ENCODE measurements at places on chromosomes 16 and 17.

GRCh38 chr17:41868568-41868967 lies 3.3 kb upstream of the KLHL11 start:
- no peak for DNase-seq

DNA sequence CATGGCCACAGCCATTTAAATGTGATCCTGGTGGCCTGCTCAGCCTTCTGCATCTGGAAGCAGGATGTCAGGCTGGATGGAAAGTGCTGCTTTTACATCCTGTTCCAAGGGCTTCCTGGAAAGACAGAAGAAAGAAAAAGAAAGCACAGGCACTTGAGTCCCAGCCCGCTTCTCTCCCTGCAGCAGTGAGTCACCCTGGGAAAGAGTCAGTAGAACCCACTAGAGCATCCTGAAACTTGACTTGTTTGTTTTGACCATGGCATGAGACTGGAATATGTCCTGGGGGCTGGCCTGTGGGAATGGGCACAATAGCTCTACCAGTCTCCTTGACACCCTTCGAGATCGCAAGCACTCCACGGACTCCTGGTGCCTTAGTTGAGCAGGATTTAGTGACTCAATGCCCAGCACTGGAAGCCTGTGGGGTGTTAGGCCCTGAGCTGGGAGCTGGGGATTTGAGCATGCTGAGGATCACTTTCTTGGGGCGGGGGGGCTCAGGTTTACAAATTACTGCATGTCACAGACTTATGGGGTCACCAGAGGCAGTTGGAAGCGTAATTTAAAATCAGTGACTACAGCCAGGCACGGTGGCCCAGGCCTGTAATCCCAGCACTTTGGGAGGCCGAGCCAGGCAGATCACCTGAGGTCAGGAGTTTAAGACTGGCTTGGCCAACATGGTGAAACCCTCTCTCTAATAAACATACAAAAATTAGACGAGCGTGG lies 22.1 kb upstream of the GNA13 start:
- no peak for DNase-seq

DNA sequence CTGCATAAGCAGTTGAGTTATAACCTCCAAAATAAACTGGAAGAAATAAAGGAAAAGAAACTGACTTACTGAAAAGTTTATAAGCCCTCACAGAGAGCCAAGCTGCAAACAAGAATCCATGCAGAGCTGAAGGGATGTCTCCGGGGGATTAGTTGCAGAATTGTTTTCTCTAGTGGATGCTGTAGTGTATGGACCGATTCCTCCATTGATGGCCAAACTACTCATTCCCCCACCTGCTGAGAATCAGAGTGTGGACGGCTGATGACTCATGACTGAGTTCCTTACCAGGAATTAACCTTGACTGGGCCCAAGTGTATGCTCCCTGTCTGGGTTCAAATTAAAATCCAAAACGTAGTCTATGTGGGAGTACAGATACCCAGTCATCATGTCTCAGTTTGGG lies 93.9 kb upstream of the CDH8 start:
- DNase-seq, result no peak

GRCh38 chr17:74362810-74363498 lies 1.3 kb upstream of the BTBD17 start:
- no peak for DNase-seq

- DNase-seq, result no peak
These were observed 72.0 kb upstream of the LGALS9 start for GRCh38 chr17:27558842-27559505.

- DNase-seq, result no peak
These were observed 1.1 kb downstream of the SYT17 start for GRCh38 chr16:19169082-19169639.

DNA sequence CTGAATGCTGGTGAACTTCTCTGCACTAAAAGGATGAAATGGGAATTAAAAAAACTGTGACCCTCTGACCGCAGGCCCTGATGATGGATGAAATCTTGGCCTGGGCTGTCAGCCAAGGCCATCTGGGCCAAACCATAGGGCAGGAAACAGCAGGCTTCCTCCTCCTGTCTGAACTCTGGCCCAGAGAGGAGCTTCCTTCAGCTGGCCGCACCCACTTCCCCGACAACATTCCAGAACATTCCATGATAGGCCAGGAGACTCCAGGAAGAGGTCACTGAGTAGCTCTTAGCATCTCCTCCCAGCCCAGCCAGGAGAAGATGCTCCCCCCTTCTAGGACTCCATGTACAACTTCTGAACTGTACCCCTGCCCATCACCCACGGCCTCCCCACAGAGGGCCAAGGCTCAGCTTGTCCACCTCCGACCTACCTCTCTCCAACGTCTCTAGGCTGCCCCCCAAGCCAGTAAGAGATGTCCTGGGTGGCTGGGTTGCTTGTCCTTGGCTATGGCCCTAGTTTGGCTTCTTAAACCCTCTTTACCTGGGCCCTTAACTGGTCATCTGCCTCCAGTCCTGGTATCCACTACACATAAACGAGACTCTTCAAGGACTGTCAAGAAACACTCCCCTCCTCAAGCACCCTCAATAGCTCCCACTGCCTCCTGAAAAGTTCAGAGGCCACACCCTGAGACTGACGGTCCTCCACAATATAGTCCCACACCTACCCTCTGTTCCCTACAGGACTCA lies 1.7 kb downstream of the RPH3AL start:
- DNase-seq, result no peak

GRCh38 chr16:86768999-86769398 lies 190.7 kb downstream of the FOXL1 start:
- DNase-seq, result no peak

GRCh38 chr16:65201511-65201910 lies 79.6 kb upstream of the CDH11 start:
- no peak for DNase-seq

- DNase-seq, result no peak
These were observed 23.6 kb upstream of the ABR start for GRCh38 chr17:1203111-1203966.

DNA sequence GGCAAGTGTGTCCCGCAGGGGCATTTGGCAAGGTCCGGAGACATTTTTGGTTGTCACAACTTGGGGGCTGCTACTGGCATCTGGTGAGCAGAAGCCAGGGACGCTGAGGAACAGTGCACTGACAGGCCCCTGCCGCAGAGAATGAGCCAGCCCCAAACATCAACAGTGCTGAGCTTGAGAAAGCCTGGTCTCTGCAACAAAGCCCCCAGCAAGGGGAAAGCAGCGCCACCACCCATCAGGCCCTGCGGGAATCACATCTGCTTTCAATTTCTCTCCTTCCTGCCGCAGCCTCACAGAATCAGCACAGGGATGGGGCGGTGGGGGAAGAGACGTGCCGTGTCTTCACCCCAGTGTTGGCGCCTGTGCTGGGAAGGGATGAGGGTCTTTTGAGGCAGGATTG lies 14.8 kb upstream of the PRPSAP1 start:
- no peak for DNase-seq

- DNase-seq, result no peak
These were observed 1180.6 kb upstream of the CDH8 start for GRCh38 chr16:63216696-63217423.

- no peak for DNase-seq
These were observed 3.5 kb upstream of the NLRC3 start for GRCh38 chr16:3580686-3581085.

GRCh38 chr17:14334276-14334840 lies 33.5 kb downstream of the HS3ST3B1 start:
- no peak for DNase-seq

DNA sequence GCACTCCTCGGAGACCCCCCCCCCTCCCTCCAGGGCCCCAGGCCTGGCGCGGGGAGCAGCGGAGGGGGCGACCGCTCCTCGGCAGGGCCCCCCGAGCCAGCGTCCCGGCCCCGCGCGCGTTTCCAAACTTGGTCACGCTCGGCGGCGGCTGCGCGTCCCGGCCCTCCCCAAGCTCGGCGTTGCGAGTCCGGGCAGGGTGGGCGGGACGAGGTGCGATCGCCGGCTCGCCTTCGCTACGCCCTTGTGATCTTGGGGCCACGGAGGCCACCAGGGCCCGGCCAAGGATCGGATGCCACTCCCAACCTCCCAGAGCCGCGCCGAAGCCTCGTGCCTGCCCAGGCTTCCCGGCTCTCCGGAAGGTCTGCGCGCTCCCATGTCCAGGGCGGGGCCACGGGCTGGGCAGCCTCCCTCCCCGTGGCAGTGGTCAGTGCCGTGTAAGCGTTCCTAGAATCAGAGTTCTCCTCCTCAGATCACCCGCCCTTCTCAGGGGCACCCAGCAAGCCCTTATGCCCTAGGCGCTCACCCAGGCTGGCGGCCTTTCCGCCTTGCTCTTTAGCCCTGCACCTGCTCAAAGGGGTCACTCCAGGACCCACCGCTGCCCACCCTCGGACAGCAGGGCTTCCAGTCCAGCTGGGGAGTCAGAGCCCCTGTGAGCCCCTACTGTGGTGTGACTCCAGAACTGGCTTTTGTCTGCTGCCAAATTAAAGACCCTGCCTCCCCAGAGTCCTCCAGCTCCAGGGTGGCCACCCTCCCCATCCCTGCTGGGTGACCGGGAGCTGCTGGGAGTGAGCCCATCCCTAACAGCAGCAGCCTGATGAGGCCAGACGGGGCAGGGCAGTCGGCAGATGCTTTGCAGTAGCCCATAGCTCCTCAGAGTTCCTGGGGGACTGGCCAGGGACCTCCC lies 12.2 kb upstream of the MRPS23 start:
- DNase-seq, result peak; percentile 89

GRCh38 chr16:13909872-13910303 lies 10.1 kb upstream of the ERCC4 start:
- DNase-seq, result no peak

GRCh38 chr17:45131616-45132319 lies 547 bp downstream of the PLCD3 start:
- no peak for DNase-seq

DNA sequence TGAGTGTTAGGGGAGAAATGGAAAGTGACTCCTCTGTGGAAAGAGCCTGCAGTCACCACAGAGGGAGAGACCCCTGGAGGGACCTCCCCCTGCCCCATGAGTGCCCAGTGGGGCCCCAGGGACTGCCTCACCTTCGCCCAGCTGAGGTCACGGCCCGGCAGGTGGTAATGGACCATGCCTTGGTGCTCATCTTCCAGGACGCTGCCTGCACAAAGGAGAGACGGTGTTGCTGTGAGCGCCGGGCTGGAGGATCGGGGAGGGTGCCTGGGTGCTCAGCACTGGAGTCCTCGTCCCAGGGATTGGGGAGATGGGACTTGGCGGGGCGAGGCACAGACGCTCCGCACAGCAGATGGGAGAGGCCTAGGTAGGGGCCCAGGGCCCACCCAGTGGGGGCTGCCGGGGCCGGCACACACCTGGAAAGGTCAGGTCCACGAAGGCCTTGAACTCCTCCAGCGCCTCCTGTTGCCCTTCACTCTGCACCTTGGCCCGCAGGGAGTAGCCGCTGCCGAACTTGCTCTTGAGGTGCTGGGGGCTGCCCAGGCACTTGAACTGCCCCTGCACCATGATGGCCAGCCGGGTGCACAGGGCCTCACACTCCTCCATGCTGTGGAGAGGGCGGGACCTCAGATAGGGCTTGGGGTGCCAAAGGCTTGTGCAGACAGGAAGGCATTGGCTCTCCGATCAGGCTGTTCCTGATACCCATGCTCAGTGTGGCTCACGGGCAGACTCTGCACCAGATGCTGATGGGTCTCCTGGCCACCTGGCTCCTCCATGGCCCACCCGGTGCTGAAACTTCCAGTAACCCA lies 9.7 kb upstream of the RNPS1 start:
- no peak for DNase-seq

DNA sequence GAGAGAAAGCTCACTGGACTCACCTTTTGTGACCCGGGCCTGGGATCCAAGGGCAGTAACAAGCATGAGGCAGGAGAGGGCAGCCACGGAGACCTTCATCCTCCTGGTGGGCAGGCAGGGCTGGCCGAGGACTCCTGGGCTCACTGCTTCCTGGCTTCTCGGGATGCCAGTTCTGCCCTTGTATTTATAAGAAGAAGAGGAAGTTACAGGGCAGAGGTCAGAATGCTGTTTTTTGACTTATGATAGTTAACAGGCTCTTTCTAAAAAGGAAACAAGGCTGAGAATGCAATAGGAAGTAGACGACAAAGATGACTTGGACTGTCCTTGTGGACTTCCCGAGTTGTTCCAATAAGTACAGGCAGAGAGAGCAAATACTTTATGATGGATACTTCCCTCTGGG lies at the start of gene CCL23:
CCL23 (minus strand) TSS at position 174 of the 400 bp plus-strand sequence; CDS start at position 99, 75 bp downstream.
- DNase-seq, result no peak

DNA sequence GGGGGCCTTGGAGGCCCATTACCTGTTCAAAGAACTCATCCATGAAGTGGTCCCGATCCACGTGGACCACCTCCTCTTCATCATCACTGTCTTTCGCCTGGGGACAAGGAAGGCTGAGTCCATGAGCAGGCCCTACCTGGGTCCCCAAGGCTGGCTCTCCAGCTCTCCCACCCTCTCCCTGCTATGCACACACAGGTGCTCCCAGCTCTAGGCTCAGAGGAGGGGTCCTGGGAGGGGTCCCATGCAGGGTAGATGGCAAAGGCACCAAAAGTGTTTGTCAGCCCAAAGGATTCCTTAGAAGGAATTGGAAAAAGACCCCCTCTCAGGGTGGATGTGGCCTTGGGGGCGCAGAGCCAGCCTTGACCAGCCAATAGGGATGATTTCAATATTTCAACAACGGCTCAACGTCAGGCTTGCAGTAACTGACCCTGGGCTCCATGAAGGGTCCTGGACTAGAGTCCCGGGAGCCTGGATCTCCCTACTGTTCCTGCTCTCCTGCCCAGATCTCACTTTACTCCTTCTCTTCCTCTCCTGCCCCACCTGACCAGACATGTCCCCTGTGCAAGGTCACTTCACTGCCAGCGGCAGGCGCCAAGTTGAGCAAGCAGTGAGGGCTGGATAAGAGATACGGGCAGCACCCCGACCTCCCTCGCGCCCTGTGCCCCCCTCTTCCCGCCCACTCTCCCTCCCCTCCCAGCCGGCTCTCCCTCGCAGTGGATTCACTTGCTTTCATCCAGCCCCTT lies 8.8 kb downstream of the STX1B start:
- DNase-seq, result no peak

DNA sequence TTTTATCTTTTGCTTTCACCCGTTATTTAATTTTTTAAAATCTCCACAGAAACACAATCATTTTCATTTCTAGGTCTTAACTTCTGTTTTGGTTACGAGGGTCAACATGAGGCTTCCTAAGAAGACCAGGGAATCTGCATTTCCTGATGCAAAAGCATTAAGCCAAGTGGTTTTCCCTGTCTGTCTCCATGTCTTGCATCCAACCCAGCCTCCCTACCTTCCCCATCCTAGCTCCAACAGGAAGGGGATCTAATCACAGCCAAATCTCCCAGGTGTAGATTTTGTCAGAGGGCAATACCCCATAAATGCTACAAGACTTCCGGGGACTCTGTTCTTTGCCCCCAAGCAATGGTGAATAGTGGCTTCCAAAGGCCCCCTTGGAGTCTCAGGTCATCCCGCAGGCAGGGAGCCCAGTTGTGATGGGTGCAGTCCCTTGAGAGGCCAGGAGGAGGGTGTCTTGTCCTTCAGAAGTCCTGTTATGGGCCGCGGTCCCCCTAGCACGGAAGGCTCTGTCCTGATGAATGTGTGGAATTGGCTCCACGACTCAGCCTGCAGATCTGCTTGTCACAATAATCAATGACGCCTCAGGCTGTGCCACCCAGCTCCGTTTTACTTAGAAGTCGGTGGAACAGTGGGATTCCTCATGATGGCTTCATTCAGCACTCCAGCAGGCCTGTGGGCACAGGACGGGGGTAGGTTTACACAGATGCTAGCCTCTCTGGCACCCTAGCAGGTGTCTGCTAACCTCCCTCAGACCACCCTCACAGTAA lies 141.1 kb downstream of the RGS9 start:
- DNase-seq, result no peak

All from vagina (tissue), 2 donors.